ENCODE measurements at places on chromosomes 2 and 18.

GRCh38 chr18:809985-810642, 1.9 kb downstream of the YES1 start:
- DNase-seq = no peak

DNA sequence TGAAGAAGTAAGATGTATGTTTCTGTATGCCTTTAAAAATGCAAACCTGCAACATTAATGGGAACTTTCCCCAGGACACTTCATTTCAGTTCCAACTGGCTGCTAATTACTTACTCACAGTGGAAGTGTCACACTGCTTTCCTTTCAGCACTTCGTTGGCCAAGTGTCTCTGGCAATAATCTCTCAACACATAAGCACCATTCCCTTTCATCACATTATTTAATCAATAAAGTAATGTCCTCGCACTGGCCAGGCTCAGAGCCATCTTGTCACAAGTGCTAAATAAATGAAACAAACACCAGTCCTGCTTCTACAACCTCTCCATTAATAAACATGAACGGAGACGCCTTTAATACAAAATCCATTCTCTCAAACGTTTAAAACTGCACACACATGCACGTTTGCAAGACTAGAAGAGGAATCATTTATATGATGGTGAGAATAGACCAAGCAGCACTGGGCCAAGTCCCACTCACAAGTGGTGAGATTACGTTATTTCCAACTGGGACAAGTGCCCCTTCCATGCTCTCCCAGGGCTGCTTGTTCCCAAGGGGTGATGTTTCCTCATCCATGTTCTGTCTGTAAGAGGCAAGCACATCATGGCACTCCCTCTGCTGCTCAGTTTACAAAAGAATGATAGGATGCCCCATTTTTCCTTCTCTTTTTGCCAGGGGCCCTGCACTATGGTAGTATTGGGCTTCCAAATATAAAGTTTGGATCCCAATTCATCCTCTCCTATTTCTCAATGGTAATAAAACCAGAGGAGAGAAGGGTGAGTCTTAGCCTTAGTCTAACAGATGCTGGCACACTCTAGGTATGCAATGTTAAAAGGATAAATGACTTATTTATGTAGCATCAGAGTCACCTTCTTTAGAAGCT, 56.8 kb upstream of the ETAA1 start:
- DNase-seq = no peak

- DNase-seq = no peak
Measured at GRCh38 chr2:201007584-201007998, 44.1 kb upstream of the ORC2 start.

- no peak for DNase-seq
Measured at GRCh38 chr18:69483574-69483973, 82.9 kb downstream of the DOK6 start.

DNA sequence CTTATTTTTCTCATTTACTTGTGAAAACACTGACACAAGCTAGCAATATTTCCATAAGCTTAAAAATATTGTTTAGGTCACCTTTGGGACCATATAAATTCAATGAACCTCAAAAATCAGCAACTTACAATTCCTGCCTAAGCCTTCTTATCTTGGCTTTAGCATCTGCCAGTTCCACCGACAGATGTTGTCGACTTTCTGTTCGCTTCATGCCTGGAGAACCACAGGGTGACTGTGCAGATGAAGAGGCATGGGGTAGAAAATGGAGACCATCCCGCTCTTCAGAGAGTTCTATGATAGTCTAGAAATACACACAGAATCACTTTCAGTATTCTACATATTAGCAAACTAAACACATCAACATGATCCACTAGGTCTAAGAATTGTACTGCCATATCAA, 64.2 kb downstream of the CCDC88A start:
- DNase-seq = no peak

- no peak for DNase-seq
Measured at GRCh38 chr18:9092665-9093064, 9.8 kb upstream of the NDUFV2 start.

DNA sequence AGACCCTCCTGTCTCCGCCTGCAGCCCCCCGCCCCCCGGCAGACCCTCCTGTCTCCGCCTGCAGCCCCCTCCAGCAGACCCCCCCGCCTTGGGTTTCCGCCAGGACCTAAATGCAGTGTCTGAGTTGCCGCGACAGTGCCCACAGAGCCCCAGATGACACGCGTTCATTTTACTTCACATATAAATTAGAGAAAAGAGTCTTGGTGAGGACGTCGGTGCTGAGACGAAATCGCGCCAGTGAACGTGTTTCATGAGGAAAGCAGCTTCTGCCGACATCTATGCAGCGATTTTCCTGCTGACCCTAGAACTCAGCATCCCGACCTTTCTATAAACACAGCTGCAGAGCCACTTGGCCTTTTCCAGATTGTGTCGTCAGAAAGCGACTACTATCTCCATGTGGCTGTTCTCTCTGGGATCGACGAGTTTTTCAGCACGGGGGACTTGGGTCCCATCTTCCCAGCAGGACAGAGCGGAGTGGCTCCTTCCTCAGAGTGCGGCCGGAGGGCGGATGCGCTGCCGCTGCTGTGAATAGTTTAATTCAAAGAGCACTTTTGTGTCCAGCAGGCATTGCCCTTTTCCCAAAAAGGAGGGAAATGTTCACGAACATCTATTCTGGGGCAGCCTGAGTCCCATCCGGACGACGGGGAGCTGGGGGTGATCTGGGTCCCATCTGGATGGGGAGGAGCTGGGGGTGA, 136.7 kb downstream of the NFATC1 start:
- DNase-seq = no peak

DNA sequence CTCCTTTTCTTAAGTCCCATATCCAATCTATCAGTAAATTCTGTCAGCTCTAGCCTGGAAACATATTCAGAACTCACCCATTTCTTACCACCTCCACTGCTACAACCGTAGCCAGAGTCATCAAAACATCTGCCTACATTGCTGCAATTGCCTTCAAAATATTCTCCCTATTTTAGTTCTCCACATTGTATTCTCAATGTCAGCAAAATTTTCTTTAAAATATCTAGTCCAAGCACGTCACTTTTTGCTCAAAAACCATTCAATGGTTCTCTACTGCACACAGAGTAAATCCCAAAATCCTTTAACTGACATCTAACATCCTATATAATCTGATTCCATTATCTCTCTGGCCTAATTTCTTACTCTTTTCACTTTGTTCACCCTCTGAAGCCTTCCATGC, 68.5 kb upstream of the ERBB4 start:
- DNase-seq = no peak

DNA sequence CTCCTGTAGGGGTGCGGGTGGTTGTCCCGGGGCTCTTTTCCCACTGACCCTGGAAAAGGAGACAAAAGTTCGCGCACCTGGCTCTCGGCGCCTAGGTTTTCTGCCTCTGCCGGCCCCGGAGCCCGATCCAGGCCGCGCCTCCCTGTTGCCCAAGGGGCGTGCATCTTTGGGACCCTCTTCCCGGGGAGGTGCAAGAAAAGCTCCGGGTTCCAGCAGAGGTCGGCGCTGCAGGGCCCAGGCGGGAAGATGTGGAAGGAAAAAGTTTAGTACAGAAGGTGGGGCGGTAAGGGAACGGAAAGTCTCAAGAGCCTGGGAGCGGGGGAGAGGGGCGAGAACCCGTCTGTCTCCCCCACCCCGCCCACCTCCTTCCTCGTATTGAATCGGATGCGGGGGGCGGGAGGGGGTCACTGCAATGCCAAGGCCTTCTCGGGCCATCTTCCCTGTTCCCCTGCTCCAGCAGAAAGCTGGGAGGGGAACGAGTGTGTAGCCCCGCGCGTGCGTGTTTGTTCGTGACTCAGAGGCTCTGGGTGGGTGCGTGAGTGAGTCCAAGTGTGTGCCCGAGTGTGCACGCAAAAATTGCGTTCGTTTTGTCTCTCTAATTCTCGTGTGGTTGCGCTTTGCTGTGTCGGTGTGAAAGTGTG, 6.3 kb upstream of the EN1 start:
- peak; percentile 31 for DNase-seq

- no peak for DNase-seq
Measured at GRCh38 chr18:62354151-62354550, 29.0 kb downstream of the TNFRSF11A start.

DNA sequence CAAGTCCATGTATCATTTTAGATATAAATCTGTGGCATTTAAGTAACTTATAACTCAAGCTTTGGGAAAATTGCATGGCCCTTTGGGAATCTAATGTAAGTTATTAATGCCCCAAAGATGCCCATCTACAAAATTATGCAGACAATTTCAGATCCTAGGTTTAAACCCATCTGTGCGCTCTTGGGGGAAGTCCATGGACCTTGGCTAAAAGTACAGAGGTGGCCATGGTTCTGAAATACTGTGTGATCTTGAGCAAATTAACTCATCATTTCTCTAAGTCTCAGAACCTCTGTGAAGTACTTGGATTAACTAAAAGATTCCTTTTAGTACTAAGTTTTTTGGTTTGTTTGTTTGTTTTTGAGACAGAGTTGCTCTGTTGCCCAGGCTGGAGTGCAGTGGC, 19.5 kb downstream of the INPP1 start:
- DNase-seq = no peak

GRCh38 chr2:209501579-209501978, 77.7 kb downstream of the MAP2 start:
- no peak for DNase-seq

GRCh38 chr2:28683100-28683706, 68.4 kb upstream of the PPP1CB start:
- DNase-seq = no peak

- no peak for DNase-seq
Measured at GRCh38 chr2:57965961-57966360, 80.6 kb upstream of the VRK2 start.

DNA sequence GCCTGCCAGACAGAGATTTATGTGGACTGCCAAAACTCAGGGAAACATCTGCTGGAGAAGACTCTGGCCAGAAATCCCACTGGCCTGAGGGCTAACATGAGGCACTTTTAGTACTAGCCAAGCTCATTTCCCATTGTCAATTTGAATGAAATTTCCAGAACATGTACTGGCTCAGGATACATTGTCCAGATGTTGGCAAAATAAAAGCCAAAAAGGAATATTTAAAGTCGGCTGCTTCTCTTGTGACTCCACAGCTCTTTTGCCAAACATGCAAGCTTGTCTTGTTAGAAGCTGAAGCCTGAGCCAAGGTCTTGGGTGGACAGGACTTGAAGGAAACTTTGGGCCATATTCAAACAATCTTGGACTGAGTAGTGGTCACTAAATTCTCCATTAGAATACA, 215.5 kb downstream of the NCKAP5 start:
- no peak for DNase-seq

All from SK-N-SH (cell line).